ENCODE measurements at places on chromosomes 5 and 9.

DNA sequence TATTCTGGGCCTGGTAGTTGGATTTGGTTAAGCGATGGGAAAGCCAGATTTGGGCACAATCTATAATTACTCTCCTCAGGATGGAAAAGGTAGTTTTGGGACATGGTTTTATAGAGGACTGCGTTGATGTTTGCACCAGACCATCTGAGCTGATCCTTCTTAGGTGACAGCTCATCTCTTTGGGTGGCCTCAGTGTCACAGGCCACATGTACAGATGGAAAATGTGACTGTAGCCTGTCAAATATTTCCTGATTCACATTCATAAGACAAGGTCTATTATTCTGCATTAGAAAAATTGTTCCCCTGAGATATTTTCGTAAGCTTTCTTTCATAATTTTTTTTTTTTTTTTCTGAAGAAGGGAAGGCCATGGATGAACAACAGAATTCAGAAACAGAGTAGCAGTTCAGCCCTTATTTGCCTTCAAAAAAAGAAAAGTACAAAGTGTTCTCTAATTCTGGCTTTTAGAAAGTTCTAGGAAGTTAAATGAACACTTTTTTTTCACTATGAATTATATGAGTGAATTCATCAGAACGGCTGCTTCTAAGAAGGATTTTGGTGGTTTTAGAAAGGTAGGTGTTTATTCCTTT, 81.0 kb downstream of the NNT start:
- DNase-seq = no peak

DNA sequence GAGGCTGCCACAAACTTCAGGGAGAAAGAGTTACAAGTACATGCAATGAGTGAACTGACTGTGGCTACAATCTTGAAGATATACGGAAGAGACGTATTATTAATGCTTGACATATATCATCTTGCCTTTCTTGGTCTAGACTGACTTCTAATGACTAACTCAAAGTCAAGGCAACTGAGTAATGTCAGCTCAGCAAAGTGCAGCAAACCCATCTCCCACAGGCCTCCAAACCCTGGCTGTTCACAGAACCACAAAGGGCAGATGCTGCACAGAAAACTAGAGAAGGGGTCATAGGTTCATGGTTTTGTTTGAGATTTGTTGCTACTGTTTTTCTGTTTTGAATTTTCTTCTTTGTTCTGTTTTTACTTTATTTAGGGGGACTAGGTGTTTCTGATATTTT, 21.0 kb downstream of the IL7R start:
- no peak for DNase-seq

GRCh38 chr5:73417303-73418034, 31.1 kb downstream of the FOXD1 start:
- DNase-seq = no peak

GRCh38 chr9:110251212-110251611, 5.1 kb downstream of the TXN start:
- no peak for DNase-seq

DNA sequence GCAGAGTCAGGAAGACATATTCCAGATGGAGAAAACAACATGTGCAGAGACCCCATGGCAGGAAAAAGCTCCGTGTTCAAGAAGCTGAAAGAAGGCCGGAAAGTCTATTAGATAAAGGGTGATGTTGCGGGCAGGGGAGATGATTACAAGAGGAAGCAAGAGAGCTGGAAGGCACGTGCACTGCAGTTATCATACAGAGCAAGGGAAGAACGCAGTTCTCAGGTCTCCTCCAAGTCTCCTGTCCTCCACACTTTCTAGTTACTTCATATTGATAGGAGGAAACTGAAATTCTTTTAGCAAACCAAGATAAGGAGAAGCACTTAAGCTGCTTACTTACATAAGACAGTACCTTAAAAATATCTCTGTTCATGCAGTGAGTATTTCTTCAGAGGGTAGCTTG, 58.3 kb upstream of the PLPP6 start:
- no peak for DNase-seq

GRCh38 chr5:124735169-124735858, 11.1 kb downstream of the ZNF608 start:
- no peak for DNase-seq

DNA sequence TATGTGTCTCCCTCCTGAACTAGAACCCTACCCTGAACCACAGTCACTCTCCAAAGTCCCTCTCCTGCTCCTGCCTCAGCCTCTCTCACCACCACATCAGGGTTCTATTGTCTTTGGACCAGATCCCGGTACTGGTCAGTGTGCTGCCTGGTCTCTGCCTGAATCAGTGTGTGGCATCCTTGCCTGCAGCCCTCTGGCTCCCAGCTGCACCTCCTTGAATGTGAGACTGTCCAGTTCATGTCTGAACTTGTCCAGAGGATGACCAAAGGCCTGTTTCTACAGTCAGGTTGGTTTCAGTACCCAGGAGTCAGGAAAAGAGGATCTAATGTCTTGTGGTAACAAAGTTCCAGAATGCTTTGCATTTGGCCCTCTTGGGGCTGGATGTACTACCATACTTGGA, 76.8 kb upstream of the RANBP3L start:
- no peak for DNase-seq
